ENCODE measurements at places on chromosomes 2 and 18.

DNA sequence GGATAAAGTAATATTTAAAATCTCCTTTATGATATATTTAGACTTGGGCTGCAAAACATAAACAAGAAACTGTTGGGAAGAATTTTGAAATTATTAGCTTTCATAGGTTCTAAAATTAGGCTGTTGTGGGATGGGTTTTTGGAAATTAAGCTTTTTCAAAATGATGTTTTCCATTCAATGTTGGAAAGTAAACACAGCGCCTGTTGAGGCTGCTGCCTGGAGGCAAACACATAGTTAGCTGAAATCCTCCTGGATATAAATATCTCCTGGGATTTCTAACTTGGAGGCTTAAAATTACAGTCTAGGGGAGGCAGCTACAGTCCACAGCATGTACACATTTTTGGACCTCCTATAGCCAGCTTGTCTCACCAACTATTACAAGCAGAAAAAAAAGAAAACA, 197.3 kb downstream of the DCC start:
- DNase-seq, result no peak

GRCh38 chr2:122843503-122843902, 1088.1 kb downstream of the TSN start:
- no peak for DNase-seq

DNA sequence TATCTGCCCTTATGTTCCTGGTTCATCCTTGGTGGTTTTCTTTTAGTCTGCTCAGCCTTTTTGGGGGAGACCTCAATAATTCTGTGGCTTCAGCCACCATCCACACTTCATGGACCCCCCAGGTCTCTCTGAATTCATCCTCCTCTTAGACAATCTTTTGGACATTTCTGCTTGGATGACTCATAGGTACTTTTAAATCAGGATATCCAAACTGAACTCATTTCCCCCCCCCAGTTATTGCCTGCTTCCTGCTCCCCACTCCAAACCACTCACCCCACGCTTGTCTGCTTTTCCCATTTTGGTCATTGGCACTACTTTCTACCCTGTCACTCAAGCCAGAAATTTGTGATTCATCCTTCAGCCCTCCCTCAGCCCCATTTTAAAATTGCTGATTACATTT, 78.5 kb downstream of the TANC1 start:
- DNase-seq, result no peak

- DNase-seq, result no peak
Measured at GRCh38 chr2:26541401-26542193, 63.7 kb upstream of the OTOF start.

DNA sequence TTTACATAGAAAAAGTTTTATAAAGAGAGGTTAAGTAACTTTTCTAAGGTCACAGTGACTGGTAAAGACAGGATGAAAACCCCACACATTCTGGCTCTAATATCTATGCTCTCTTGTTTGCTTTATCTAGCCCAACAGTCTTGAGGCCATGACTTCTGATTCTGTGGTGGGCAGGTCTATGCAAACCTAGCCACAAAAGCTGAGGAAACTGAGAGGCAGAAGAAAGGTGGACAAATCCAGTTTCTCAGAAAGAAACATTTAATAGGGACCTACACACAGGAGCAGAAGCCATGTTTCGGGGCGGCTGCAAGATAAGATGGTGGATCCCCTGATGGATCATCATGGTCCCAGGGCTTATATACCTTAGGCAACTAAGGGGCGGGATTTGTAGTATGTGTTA, 21.8 kb downstream of the HSPD1 start:
- DNase-seq, result no peak

GRCh38 chr2:156522864-156523440, 86.8 kb downstream of the GPD2 start:
- no peak for DNase-seq

GRCh38 chr18:76379226-76380126, 115.6 kb downstream of the ZNF516 start:
- DNase-seq, result no peak

DNA sequence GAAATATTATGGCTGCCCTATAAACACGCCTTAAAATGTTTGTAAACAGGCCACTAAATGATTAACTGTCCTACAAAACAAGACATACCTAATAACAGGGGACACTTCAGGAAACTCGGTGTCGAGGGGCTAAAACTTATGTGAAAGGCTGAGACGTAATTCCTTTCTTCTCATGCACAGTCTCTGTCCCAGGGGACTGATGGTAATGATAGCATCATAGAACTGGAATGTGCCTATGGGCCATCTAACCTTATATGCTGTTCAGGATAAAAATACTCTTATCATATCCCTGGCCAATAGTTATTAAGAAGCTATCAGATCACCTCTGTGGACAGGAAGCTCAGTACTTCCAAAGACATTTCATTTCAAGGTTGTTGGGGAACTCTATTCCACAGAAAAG, 252.6 kb upstream of the RASGRP3 start:
- DNase-seq, result no peak

GRCh38 chr2:42987112-42987922, 194.9 kb upstream of the HAAO start:
- DNase-seq, result no peak

- no peak for DNase-seq
Measured at GRCh38 chr18:77118256-77119090, 14.1 kb downstream of the MBP start.

GRCh38 chr2:33209976-33210375, 263.2 kb downstream of the LTBP1 start:
- DNase-seq, result no peak

DNA sequence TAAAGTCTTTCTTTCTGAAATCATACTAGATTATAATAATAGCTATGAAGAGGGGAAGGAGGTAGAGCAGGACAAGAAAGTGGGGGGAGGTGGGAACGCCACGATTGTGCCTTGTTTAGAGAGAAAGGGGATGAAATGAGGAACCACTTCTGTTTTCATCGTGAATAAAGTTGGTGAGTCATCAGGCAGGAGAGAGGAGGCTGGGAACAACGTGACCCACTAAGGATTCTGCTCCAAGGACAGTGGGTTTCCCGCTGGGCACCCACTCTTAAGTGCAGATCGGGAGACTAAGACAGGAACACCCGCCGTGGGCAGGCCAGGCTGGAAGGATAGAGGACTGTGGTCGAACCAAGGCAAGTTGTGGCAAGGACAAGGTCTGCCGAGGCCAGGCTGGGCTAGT, 158.2 kb downstream of the L3MBTL4 start:
- no peak for DNase-seq

- no peak for DNase-seq
Measured at GRCh38 chr18:61545281-61546245, 212.3 kb downstream of the CDH20 start.

DNA sequence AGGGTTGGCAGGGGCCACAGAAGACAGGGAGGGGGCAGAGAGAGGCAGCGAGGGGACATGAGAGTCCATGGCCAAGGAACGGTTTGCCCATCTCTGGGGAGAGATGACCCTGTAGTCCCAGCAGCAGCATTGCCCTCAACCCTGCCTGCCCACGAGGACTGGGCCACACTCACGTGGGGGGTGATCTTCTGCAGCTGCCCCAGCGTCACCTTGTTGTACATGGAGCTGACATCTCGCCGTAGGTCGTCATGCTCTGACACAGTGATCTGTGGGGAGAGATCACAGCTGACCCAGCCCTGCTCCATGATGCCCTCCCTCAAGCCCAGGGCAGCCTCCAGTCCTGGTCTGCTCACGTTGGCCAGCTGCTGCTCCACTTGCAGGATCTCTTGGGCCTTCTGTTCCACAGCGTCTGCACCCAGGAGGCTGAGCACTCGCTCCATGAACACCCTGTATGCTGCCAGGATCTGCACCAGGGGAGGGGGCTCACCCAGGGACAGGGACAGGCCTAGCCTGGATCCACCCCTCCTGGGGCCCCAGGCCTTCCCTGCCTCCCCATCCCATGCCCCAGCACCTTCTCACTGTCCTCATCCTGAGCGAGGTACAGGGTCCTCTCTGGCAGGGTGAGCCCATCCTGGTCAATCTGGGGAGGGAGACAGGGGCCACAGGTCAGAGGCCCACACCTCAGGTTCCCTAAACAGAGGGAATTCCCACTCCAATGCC, 2.8 kb downstream of the ECEL1 start:
- DNase-seq, result no peak

DNA sequence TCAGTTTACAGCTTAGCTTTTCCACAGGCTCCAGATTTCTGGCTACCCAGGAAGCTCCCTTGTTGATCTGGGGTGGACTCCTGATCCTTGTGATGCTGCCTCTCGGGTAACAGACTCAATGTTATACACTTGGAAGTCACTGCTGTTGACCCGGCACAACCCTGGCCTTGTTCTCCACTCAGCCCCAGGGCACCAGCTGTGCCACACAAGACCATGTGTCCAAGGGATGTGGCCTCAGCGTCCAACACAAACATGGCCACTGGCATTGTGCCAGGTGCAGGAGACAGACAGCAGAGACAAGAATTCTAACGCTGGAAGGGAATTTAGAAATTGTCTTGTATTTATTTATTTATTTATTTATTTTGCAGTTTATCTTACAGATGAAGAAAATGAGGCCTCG, 39.0 kb upstream of the PPP4R1 start:
- no peak for DNase-seq

Measured in trophoblast cell (in vitro differentiated cells and primary cell).